A549 treated with DMSO at 1 μM for 4 hours (cell line): ENCODE measurements at places on chromosomes 7 and 10. TPM values are rescaled to one million over a fixed set of nuclear protein-coding genes. Genes with fewer than 3 reads are reported as not detected.

The GPR26 gene
- not detected in 5 replicates for total RNA-seq

The FAM241B gene
- 17.7 to 20.2 TPM (median 19.0 TPM) in 5 replicates for total RNA-seq

The RSPH10B gene
- 0.09 to 0.27 TPM (median 0.12 TPM) in 4 of 5 replicates, not detected in the other for total RNA-seq

The ZNF467 gene
- 0.66 to 1.5 TPM (median 1.2 TPM) in 5 replicates for total RNA-seq

The ASB10 gene
- not detected in 5 replicates for total RNA-seq
